ENCODE measurements at places on chromosomes 1 and 21.

GRCh38 chr1:60044881-60045280 is 28.7 kb downstream of the C1orf87 start:
- no peak for DNase-seq

GRCh38 chr21:18894387-18894786 is 490.8 kb upstream of the TMPRSS15 start:
- DNase-seq: no peak

- DNase-seq: no peak
Observed at GRCh38 chr1:20511518-20512428, 3.8 kb upstream of the MUL1 start.

DNA sequence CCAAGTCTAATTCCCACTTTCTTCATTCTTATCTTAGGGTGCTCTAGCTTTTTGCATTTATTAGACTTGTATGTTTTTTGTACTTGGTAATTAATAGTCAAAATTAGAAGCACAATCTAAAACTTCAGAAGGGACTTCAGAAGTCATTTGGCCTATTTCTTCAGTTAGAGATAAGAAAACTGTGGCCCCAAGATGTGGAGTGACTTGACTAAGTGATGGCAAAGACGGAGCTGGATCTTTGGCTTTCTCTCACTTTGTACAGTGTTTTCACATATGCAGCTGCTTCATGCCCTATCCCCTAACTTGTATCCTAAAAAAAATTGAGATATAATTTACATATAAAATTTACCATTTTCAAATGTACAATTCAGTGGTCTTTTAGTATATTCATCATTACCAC is 21.7 kb downstream of the EPB41 start:
- no peak for DNase-seq

DNA sequence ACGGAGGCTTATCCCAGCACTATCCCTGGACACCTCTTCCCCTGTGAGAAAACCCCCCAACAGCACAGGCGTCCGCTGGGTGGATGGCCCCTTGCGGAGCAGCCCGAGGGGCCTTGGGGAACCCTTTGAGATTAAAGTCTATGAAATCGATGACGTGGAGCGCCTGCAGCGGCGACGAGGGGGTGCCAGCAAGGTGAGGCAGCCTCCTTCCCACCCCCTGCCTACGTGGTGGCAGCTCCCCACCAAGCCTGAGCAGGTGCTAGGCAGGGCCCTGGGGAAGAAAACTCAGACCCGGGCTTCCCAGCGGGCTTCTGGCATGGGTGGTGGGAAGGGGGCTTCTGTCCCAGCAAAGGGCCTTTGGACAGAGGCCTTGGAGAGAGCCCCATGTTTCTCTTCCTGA is 543.3 kb downstream of the KIF26B start:
- DNase-seq: no peak

- DNase-seq: peak; percentile 76
Observed at GRCh38 chr1:209755926-209756614, at the start of gene TRAF3IP3. TSS of gene TRAF3IP3 (plus strand) at chr1:209756053. CDS start at chr1:209760040, 3,987 bp downstream.

DNA sequence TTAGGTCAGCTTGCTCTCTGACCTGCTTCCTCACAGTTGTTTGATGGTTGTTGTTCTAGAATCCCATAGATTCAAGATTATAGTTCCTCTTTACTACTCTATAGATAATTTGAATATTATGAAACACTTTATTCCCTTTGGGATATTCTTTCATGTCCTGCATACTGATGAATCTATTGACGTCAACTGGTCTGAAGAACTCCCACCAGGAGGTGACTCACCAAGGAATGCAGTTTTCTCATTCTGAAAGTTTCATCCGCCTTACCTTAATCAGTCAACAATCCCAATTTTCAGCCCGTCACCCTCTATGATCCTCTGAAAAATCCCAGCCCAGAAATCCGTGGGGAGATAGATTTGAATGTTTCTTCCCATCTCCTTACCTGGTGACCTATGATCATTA is 834.1 kb upstream of the PRMT6 start:
- DNase-seq: no peak

- DNase-seq: no peak
Observed at GRCh38 chr1:17671741-17672140, 83.4 kb upstream of the ACTL8 start.

DNA sequence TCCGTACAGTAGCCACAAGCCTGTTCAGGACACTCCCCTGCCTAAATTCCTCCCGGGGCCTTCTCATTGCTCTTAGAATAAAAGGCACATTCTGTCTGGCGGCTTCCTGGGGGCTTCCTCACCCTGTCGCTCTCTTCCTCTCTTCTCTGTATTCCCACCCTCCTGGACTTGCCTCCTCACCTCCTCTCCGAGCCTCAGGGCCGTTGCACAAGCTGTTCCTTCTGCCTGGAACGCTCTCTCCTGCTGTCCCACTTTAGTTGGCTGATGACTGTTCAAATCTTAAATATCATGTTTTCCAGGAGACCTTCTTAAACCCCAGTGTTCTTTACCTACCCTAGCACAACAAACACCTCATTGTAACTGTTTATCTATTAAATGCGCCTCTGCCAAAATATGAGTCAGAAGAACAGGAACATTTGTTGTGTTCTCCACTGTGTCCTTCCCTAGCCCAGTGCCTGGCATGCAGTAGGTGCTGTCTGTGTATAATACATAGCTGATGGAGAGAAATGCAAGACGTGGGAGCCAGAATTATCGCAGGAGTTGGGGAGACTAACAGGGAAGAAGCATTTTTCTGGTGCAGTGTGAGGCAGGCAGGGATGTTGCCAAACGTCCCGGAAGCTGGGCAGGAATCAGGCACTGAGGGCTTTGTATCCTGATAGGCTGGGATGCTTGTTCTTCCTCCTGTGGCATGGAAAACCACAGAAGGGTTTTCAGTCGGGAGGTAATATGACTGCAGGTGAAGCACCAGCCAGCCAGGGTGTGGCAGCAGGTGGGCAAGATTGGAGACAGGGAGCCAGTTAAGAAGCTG is 24.1 kb upstream of the THRAP3 start:
- no peak for DNase-seq

GRCh38 chr1:86703696-86704457 is 499 bp upstream of the SH3GLB1 start:
- DNase-seq: peak; percentile 15

- no peak for DNase-seq
Observed at GRCh38 chr1:60615666-60616065, 466.7 kb upstream of the NFIA start.

GRCh38 chr1:240031009-240031408 is 60.7 kb upstream of the FMN2 start:
- DNase-seq: no peak

GRCh38 chr1:155859881-155860871 is 809 bp downstream of the SYT11 start:
- peak; percentile 79 for DNase-seq

GRCh38 chr1:180000575-180000974 is 46.0 kb downstream of the CEP350 start:
- no peak for DNase-seq

- no peak for DNase-seq
Observed at GRCh38 chr1:157852476-157852875, 10.9 kb upstream of the CD5L start.

DNA sequence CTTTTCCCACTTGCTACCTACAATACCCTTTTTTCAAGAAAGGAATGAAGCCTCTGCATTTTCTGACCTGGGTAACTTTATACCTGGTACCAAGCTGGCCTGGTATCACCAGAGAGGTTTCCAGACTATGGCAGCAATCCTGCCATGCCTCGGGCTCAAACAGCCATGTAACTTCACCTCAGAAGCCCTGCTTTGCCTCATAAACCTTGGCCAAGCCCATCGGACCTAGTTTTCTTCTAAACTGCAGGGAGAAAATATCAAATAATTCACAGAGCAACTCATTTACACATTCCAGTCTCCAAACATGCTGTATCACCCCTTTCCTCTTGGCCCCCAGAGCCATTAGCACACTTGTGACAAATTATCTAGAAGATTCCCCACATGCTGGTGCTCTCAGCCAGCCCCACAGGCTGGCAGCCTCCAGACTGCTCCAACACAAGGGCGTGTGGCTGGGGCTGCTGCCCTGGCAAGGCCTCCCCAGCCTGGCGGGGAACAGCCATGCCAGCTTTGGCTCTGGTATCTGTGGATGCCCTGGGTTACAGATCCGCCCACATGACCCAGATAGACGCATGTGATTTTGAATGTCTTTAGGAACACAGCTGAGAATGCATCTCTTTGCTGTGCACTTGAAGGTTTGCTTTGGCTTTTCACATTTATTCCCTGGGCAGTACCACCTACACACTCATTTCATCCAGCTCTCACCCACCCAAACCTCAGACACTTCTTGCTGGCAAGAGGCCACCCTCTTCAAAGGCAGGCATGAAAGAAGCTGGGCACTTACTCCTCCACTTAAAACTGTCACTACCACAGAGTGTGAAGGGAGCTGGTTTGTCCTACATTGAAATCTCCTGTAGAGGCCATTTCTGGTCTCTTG is 70.0 kb upstream of the BCAR3 start:
- no peak for DNase-seq

DNA sequence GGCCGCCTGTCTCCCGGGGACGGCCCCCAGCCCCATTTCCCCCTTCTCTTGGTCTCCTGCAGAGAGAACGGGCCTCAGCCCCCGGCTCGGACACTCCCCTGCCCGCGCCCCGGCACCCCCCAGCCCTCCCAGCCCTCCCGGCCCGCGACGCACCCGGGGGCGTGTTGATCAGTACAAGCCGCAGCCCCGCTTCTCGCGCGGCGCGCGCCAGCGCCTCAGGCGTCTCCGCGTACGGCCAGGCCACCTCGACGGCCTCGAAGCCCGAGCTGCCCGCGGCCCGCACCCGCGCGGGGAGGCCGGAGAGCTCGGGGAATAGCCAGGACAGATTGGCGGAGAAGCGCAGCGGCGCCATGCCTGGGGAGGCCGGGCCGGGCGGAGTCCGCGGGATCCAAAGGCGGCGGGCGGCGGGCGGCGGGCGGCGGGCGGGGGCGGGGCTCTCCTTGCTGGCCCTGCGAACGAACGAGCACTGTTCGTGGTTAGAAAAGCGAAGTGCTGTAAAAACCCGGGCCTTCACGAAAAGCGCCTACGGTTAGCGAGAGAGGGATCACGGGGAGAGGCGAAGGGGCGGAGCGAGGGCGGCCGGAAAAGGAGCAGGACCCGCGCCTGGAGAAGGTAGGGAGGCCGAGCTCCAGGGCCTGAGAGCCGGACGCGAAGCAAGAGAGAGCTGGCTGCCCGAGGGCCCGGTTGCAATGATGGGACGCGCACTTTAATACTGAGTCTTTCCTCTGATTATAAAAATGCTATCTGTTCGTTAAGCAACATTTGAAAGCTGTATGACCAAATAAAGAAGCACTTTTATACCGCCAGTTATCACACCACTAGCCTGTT is at the start of gene HYI:
Gene HYI (minus strand): TSS at position 490 of the 828 bp plus-strand sequence. CDS start 138 bp downstream, at position 352.
- DNase-seq: peak; percentile 80

- peak; percentile 73 for DNase-seq
Observed at GRCh38 chr1:156664767-156665411, 12.3 kb downstream of the NES start.

- DNase-seq: no peak
Observed at GRCh38 chr1:35605071-35605866, 32.2 kb downstream of the TFAP2E start.

Data from GM10248 (cell line).